ENCODE measurements at places on chromosomes 13 and 19. TPM values are rescaled to one million over a fixed set of nuclear protein-coding genes. Genes with fewer than 3 reads are reported as not detected.

GRCh38 chr19:1875646-1876495 is 9.4 kb downstream of the ABHD17A start:
- DNase-seq: peak; percentile 77

DNA sequence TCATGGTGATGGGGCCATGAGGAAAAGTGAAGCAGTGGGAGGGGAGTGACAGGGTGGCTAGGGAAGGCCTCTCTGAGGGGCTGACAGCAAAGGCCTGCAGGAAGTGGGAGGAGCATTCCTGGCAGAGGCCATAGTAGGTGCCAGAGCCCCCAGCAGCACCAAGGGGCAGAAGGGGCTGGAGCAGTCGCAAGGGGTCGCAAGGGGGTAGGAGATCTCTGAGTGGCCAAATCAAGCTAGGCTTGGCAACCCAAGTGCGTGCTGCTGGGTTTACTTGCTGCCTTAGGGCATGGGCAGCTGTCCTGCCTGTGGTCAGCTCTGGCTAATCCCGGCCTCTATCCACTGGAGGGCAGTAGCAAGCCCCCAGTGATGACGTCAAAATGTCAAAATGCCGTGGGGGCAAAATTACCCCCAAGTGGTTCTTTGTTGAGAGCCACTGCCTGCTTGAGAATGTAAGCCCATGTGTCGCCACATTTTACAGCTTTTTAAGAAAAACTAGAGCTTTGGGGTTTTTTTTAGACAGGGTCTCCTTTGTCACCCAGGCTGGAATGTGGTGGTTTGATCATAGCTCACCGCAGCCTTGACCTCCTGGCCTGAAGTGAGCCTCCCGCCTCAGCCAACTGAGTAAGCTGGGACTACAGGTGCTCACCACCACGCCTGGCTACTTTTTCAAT is 11.8 kb downstream of the CCDC97 start:
- no peak for DNase-seq

- no peak for DNase-seq
These were observed 13.9 kb downstream of the LSM4 start for GRCh38 chr19:18308948-18309325.

DNA sequence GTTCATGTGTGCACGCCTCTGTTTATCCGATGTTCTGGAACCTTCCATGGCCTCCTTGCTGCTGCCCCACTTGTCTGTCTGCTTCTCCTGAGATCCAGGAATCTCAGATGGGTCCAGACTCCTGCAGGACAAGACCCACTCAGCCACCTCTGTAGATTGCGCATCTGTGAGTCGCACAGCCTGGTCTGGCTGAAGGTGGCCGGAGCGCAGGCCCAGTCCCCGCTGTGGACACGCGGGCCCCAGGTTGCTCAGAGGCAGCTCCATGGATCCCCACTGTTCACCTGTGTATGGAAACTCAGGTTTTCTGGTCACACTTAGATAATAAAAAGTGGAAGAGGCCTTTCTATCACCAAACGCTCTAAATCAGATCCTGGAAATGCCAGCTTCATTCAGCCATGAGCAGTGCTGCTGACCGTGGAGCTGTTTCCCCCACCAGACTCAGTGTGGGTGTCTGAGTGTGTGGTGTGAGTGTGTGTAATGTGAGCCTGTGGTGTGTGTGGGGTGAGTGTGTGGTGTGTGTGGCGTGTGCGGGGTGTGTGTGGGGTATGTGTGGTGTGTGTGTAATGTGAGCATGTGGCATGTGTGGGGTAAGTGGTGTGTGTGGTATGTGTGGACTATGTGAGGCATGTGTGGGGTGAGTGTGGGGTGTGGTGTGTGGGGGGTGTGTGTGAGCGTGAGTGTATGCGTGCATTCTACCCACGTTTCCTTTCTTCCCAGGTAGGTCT is 59.5 kb downstream of the MCF2L start:
- no peak for DNase-seq

DNA sequence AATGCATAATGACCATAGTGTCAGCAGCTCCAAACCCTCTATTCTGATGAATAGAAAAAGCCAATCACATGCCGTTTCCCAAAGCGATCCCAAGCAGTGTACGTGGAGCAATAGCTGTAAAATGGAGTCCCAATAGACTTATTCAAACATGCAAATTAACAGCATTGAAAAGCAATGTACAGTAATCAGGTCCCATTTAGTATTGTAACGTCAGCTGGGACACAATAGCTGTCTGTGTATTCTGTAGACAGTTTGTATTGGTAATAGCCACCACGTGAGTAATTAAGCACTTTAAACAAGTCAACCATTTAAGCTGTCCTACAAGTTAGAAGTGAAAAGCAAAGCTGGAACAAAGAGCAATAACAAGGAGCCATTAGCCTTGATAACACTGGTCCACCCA is 698.2 kb downstream of the PCDH17 start:
- no peak for DNase-seq

- no peak for DNase-seq
These were observed 157.9 kb downstream of the PTPRS start for GRCh38 chr19:5182751-5183150.

Gene ERICH6B
- not detected for total RNA-seq

Gene CKM
- total RNA-seq: not detected

Gene SYNGR4
- total RNA-seq: not detected

Gene ZNF723
- not detected for total RNA-seq
